Activated CD4-positive, CD25-positive, alpha-beta regulatory T cell treated with anti-CD3 and anti-CD28 coated beads, Interleukin-2, amount 50 U/mL, for 72 hours (primary cell): ENCODE measurements at places on chromosomes 3 and 15.

GRCh38 chr3:188199386-188199785 lies 45.4 kb downstream of the LPP start:
- DNase-seq = no peak

GRCh38 chr3:124650798-124651197 lies 79.5 kb upstream of the UMPS start:
- no peak for DNase-seq

- no peak for DNase-seq
These were observed 4.9 kb downstream of the MUC4 start for GRCh38 chr3:195806916-195807231.

GRCh38 chr15:88678755-88679154 lies 39.9 kb downstream of the ISG20 start:
- DNase-seq = no peak

GRCh38 chr3:13867732-13868131 lies 12.1 kb downstream of the WNT7A start:
- DNase-seq = no peak

- DNase-seq = no peak
These were observed 296 bp downstream of the TPRA1 start for GRCh38 chr3:127590282-127590592.

DNA sequence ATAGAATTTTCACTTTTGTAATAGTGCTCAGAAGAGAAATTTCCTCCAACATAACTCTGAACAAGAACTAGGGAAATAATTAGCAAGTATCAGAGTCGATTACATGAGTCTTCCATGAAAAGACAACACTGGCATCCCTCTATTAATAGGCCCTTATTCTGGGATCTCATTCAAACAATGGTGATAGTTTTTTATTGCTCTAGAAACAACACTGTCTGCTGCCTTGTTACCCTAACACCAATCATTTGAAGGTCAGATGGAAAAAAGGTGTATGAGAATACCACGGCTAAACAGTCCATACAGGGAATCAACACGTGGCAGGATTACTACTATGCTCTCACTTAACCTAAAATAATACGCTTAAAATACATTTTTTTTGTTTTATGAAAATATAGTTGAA lies 35.9 kb downstream of the GNB4 start:
- no peak for DNase-seq

DNA sequence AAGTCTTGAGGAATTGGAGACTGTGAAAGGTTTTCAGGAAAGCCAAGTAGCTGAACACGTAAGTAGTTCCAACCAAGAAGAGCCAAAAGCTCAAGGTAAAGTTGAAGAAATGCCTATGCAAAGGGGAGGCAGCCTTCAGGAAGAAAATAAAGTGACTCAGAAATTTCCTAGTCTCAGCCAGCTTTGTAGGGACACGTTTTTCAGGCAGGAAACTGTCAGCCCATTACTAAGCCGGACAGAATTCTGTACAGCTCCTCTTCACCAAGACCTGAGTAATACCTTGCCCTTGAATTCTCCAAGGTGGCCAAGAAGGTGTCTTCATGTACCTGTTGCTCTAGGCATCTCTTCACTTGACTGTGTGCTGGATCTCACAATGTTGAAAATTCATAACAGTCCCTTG lies 48.6 kb downstream of the CDAN1 start:
- DNase-seq = no peak

DNA sequence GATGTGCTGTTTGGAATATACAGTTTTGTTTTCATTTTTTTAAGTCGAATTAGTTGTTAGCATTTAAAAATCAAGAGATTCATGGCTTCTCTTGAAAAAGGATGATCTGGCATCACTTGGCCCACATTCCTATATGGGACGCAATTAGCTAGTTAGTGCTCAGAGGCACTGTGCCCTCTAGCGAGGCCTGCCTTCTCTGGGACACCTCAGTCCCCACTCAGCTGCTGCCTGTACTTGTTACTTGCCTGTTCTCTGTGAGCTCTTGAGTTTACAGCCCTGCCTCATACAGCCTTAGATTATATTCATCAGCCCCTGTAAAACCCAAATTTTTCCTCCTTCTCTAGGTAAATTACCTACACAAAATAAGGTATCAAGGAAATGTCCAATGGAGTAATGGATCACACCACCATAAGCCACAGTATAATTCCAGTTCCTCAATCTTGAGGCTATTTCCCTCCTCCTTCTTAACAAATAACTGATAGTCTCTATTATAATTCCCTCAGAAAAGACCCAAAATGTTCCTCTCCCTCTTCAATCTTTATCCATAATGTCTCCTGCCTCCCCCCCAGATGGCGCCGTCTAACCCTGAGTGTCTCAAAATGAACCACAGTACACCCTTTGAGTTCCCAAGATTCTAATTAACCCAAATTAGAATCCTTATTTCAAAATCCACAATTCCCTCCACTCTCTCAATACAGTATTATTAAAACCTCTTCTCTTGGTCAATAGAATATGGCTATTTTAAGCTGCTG lies 2.7 kb downstream of the ZMAT3 start:
- no peak for DNase-seq

DNA sequence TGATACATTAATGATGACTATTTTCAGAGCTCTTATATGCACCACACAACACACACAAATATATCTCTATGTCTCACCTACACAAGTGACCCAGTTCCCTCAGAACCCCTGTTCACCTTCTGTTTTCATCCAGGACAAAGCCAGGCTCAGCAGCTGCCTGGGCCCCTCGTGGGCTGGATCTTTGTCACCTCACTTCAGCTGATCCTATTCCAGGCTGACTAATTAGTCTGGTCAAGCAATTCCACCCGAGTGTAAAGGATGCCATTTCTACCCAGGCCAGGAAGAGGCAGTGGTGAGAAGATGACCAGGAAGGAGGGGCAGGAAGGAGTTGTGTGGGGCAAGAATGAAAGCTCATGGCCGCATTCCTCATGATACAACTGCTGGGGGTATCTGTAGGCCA lies 62.3 kb downstream of the DHX30 start:
- no peak for DNase-seq

DNA sequence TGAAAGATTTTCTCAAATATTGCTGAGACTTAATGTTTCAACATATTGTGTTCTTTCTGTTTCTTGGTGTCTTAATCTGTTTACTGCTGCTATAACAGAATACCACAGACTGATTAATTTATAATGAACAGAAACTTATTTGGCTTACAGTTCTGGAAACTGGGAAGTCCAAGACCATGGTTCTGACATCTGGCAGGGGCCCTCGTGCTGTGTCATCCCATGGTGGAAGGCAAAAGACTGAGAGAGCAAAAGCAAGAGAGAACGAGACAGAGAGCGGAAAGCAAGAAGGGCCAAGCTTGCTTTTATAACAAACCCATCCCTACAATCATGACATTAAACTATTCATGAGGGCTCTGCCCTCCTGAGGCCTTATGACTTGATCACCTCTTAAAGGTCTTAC lies 88.7 kb downstream of the ARNT2 start:
- no peak for DNase-seq

GRCh38 chr15:43508991-43509659 lies 8.3 kb upstream of the MAP1A start:
- no peak for DNase-seq

- no peak for DNase-seq
These were observed 788.5 kb downstream of the MCTP2 start for GRCh38 chr15:95019907-95020306.

DNA sequence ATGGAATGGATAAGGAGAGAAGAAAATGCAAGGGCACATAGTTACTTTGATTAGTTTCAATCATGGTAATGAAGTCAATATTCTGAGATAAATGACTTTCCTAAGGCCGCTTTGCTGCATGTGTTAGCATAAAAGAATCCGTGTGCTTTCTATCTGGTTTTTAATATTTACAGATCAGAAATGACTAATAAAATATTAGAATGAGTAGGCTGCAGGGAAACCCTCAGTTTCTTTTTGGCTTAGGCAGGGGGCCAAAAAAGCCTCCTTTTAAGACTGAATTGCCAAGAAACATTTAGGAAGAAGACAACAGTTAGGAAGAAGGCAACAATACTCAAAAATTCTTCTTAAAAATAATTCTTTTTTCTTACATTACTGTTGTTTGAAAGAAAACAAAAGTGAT lies 11.6 kb downstream of the NEK11 start:
- no peak for DNase-seq

GRCh38 chr3:175404621-175405020 lies 545.5 kb downstream of the NAALADL2 start:
- DNase-seq = no peak

GRCh38 chr3:27354161-27354560 lies 15.0 kb downstream of the NEK10 start:
- DNase-seq = no peak

DNA sequence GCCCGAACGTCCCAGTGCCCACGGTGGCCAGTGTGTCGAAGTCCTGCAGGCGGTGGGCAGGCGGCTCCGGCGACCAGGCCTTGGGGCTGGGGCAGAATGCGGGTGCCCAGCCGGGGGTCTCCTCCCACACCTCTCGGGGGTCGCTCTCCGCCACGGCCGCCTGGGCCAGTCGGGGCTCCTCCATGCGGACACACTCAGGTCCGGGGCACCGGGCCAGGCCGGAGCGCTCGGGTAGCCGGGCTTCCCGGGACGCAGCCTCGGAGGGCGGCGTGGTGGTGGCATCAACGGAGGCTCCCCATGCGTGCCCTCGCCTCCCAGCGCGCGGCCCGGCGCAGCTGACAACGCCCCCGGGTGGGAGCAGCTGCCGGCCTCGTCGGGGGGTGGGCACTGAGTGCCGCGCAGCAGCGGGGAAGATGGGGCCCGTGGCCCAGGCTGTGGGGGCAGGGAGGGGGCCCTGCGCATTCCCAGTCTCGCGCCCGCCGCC lies 30.1 kb upstream of the CERS3 start:
- DNase-seq = no peak

DNA sequence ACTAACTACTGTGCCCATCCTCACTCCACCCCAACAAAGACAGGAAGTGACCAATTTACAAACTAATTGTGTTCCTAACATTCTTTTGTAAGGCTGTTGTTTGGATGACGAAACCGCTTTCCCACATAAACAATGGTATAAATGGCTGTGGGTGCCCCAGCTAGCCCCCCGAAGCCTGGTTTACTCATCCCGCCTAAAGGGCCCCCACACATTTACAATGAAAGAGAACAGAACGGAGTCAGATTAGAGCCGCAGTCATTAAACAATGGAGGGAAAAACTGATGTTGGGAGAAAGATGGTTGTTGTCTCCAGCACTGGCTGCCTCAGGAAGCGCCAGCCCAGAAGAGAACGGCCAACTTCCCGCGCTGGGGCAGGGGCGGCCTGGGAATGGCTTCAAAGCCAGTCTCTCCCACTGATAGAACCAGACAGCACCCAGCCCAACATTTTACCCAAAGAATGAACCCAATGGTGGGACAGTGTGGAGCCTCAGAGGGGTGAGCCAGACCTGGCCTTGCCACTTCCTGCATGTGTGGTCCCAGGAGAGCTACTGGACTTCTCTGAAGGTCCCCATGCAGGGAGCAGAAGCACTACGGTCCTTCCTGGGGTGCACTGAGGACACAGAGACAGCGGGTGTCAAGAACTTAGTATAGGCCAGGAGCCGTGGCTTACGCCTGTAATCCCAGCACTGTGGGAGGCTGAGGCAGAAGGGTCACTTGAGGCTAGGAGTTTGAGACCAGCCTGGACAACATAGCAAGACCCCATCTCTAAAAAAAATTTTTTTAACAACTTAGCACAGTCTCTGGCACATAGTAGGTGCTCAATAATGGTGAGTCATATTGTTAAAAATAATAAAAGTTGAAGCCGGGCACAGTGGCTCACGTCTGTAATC lies 75.8 kb upstream of the GATA2 start:
- no peak for DNase-seq

DNA sequence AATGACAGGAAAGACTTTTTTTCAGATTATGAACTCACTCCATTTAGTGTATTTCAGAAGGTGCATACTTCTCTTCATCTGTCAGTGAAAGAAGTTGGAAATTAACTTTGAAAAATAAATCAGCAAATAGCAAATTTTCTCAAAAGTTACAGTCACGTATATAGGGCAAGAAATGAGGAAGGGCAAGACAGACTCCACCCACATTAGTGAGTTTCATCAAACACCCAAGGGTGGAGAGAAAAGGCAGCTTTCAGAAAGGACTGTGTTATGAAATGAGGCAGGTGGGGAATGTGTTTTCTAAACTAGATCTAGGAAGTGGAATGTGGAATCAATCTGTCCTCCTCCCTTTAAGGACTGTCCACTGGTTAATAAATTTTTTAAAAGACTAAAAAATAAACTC lies 2.9 kb downstream of the SLC22A13 start:
- no peak for DNase-seq

DNA sequence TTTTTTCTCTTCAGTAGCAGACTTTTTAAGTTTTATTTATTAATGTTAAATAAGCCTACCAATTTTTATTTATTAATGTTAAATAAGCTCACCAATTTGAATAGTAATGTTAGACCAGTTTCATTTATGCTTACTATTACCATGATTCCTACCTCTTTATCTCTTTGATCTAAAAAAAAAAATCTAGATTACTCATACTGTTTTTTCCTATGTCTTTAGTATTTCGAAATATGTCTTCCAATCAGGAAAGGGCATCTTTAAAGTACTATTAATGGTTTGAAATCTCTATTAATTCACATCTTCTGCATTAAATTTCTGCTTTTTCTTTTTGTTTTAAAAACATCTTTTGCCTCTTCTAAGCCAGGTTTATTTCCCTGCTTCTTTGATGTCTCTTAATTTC lies 27.5 kb upstream of the MAPKBP1 start:
- DNase-seq = no peak

- DNase-seq = no peak
These were observed 146.8 kb downstream of the PCCB start for GRCh38 chr3:136396916-136397315.

DNA sequence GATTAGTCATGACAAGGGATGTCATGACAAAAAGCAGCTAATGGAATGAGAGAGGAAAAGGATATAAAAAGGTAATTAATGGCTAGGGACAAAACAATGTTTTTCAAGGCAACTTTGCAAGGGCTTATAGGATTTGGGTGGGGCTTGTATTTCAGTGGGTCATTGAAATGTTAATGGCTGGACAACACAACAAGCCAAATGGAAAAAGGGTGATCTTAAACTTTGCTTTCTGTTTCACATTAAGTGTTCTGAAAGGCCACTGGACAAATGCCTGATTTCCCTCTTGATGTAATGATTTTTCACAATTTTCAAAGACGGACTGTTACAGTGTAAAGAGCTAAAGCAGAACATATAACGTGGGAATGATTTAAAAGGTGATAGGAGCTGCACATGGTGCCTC lies 345.0 kb downstream of the TUSC7 start:
- no peak for DNase-seq

- no peak for DNase-seq
These were observed 774 bp upstream of the TMCO5A start for GRCh38 chr15:37933666-37934065.

DNA sequence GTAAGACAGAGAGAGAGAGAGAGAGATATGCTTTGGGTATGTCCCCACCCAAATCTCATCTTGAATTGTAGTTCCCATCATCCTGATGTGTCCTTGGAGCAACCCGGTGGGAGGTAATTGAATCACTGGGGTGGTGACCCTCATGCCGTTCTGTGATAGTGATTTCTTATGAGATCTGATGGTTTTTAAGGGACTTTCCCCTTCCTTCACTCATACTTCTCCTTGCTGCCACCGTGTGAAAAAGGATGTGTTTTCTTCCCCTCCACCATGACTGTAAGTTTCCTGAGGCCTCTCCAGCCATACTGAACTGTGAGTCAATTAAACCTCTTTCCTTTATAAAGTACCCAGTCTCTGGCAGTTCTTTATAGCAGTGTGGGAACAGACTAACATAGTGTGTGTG lies 60.3 kb downstream of the EOMES start:
- DNase-seq = no peak

- no peak for DNase-seq
These were observed 148.0 kb upstream of the OSTN start for GRCh38 chr3:191051037-191051436.
